ENCODE measurements at places on chromosomes 2 and 18.

- no peak for DNase-seq
Measured at GRCh38 chr18:6370886-6371635, 43.6 kb downstream of the L3MBTL4 start.

GRCh38 chr2:185384822-185385560 is 353.6 kb upstream of the FSIP2 start:
- DNase-seq = no peak

DNA sequence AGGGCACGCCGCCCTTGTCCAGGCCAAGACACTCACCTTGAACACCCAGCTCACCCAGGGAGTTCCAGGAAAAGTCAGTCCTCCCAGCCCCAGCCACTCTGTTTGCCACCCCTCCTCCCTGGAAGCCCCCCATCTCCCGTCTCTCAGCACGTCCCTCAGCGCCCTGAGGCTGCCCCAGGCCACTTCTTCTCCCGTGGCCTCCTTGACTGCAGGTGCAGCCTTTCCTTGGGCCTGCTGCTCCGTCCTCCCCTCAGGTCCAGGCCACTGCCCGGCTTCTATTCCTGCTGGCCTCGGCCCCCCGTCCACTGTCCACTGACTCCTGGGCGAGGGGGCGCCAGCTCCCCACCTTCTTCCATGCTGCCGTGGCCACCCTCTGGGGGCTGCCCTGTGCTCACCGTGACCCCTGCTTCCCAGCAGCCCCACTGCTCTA is 239.1 kb downstream of the HDAC4 start:
- DNase-seq = no peak

- peak; percentile 83 for DNase-seq
Measured at GRCh38 chr2:18829251-18829902, 240.0 kb upstream of the NT5C1B start.

DNA sequence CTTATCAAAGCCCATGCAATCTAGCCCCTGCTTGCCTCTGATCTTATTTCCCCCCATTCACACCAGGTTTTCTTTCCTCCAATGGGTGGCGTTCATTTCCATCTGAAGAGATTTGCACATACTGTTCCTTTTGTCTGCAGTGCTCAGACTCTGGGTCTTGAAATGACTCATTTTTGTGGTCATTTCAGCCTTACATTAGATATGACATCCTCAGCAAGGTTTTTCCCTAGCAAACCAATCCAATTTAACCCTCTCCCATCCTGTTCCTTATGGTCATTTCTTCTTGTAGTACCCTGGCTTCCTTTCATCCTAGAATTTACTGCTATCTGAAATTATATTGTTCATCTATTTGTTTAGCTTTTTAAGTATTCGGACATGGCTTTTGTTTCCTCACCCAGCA is 42.5 kb upstream of the SCN1A start:
- no peak for DNase-seq

DNA sequence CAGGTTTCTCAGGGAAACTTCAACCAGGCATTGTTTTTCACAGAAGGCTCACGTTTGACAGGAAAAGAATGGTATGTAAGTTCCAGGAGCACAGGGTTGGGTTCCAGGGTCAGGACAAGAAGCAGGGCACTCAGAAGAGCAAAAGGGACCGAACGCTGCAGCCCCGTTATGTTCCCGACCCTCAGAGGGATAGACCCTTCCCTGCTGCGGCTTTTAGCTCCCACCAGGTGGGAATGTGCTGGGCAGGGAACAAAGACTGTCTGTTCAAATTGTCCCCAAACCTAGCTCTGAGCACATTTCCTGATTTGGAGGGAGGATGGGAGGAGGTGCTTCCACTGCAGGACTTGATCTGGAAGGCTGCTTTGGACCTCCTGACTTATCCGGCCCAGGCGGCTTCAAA is 130.1 kb downstream of the RAB3GAP1 start:
- no peak for DNase-seq

DNA sequence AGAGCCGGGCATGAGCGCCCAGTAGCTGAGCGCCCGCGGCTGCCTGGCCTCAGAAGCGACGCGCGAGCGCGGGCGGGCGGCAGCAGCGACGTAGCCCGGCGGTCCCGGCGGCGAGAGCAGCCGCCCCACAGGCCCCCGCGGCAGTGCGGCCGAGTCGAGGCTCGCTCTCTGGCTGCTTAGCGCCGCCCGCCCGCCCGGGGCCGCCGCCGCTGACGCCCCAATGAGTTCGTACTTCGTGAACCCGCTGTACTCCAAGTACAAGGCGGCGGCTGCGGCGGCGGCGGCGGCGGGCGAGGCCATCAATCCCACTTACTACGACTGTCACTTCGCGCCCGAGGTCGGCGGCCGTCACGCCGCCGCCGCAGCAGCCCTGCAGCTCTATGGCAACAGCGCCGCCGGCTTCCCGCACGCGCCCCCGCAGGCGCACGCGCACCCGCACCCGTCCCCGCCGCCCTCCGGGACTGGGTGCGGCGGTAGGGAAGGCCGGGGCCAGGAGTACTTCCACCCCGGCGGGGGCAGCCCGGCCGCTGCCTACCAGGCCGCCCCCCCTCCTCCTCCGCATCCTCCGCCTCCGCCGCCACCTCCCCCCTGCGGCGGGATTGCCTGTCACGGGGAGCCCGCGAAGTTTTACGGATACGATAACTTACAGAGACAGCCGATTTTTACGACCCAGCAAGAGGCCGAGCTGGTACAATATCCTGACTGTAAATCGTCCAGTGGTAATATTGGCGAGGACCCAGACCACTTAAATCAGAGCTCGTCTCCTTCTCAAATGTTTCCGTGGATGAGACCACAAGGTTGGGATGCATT is 847 bp downstream of the HOXD8 start:
- no peak for DNase-seq

DNA sequence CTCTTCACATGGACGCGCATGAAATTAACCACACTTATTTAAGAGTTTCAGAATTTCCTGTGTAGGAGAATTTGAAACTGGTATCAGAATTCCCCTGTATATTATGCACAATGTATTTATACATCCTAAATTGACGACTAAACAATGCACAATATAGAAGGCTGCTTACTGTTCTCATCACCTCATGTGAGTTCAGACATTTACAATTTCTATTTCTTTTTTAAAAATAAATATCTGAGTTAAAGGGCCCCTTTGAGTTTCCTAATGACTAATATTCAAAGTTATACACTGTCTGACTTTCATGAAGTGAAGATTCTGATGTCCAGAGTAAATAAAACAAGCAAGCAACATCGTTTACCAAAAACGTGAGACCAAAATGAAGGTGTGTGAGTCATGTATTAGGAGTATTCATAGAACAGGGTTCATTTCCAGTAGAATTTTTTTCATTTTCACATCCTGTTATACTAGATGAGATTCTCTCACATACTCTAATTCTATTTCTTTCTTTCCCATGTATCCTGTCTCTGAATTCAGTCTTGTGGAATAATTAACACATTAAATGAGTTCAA is 406.2 kb downstream of the NUP35 start:
- DNase-seq = no peak

DNA sequence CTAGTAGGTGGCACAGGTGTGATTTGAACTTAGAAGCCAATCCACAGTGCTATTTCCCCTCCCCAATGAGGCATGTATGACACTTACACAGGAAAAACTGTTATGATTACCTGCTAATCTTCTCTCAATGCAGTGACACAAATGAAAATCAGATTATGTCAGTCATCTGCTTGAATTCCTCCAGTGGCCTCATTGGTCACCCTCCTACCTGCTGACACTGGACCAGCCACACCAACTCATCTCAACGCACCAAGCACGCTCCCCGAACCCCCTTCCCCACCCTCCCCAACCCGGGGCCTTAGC is 82.2 kb upstream of the SEC11C start:
- DNase-seq = no peak

DNA sequence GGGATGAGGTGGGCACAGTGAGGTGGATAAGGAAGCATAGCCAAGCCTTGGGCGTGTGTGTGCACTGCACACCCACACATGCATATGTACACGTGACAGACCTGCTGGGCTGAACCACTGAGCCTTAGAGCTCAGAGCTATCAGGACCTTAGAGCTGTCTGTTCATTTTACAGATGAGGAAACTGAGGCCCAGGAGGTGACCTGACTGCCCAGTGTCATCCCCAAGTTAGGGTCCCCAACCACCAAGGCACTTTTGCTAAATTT is 8.2 kb upstream of the SNED1 start:
- DNase-seq = no peak

DNA sequence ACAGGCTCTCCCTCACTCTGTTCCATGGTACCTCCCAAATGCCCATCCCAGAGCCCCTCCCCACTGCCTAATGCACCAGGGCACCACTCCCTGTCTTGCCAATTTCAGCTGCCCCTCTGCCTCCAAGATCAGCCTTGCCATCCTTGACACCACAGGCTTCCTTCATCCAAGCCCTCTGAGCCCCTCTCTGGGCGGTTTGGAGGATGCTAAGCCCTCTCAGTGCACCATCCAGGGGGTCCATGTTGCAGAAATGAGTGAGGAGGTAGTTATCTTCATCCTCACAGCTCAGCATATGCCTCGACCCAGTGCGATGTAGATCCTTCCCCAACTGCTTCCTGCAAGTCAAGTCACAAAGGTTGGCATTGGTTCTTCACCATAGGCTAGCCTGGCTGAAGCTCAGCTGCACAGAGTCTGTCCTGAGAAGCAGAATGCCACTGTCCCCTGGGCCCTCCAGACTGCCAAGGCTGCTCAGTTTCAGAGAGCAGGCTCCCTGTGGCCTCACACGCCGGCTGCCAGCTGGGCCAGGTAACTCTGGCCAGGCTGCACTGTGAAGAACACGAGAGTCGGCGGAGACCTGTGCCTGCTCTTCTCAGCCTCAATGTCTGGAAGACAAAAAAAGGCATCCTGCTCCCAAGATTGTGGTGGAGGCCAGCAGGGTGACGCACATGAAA is 9.9 kb upstream of the MAP3K2 start:
- DNase-seq = no peak

GRCh38 chr2:18664421-18664820 is 75.1 kb upstream of the NT5C1B start:
- no peak for DNase-seq

DNA sequence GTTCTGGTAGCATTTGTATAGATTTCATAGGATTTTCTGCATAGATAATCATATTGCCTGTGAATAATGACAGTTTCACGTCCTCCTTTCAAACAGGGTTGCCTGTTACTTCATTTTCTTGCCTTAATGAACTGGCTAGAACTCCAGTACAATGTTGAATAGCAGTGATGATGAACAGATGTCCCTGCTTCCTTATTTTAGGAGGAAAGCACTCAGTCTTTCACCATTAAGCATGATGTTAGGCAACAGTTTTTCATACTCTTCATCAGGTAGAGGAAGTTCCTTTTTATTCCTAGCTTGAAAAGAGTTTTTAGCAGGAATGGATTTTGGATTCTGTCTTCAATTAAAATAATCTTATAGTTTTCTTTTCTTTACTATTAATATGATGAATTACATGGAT is 39.7 kb downstream of the C2orf76 start:
- DNase-seq = no peak

GRCh38 chr2:240418311-240418710 is 17.2 kb upstream of the GPC1 start:
- DNase-seq = no peak

DNA sequence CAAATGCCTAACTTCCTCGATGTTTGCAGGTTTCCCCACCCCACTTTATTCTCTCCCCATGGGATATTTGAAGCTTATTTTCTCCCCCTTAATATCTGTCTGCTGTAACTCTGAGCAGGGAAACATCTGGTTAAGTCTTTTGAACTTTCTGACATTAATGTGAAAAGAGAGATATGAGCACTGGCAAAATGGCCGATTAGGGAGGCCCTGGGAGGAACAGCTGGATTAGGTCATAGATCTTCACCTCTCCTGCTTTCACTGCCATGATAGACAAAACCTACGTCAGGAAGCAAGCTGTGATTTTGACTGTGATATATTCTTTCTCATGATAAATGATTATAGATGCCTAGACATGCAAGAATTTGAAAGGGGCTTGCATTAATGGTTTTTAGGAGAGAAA is 43.6 kb downstream of the LYPD6B start:
- no peak for DNase-seq

DNA sequence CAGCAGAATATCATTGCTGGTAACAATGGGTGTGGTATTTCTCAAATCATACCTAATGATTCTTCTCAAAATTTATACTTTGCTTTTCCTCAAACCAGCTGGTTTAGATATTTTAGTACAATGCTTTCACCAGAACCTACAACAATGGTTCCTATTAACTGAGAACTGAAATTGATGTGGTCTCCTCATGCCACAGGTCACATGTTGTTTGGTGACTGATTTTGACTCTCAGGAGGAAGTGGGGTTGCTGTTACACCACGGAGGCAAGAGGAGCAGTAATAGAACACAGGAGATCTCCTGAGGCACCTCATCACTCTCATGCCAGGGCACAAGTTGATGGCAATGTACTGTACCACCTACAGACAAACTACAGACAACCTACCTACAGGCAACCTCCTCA is 3.0 kb upstream of the CEP68 start:
- no peak for DNase-seq

GRCh38 chr2:222941510-222942032 is 80.7 kb downstream of the ACSL3 start:
- no peak for DNase-seq

- no peak for DNase-seq
Measured at GRCh38 chr2:234467289-234467688, 29.6 kb downstream of the ARL4C start.

GRCh38 chr2:39468579-39469451 is 31.7 kb upstream of the MAP4K3 start:
- DNase-seq = no peak

GRCh38 chr2:200713704-200714064 is 98.0 kb upstream of the BZW1 start:
- no peak for DNase-seq

DNA sequence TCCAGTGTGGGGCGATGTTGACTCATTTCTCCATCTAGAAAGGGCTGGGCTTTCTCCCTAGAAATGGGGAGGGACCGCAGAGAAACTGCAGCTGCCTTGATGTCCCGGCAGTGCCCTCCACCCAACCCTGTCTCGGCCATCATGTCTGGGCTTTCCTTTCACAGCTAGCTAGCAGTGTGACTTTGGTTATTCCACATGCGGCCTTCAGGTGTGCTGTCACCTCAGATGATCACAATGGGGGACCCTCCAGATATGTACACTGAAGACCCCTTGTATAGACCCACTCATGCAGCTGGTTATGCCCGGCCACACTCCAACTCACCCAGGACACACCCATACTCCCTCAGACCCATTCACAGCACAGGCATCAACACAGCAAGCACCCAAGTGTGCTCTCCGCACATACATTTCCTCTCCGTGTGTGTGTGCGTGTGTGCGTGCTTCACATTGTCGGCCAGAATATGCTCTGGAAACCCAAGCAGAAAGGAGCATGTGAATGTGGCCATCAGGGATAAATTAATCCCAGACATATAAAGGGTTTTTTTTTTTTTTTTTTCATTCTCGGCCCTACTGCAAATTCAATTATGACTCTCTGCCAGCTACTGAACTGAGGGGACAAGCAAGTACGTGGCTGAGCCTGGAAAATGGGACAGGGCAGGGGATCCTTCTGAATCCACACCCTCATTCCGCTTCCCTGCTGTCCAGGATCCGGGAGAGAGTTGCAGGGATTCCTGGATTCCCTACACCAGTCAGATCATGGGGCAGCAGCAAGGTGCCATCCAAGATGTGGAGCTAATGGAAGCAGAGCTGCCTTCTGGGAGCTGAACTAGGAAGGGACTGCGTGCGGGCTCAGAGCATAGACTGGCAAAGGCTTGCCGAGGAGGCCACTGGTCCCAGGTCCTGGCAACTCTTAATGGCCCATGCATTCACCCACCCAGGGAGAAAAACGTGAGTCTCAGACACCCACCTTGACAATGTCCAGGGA is 240.2 kb downstream of the DYSF start:
- DNase-seq = no peak

GRCh38 chr2:128354726-128355470 is 36.2 kb upstream of the HS6ST1 start:
- DNase-seq = peak; percentile 65

GRCh38 chr2:169746240-169746639 is 12.6 kb downstream of the KLHL23 start:
- no peak for DNase-seq

- no peak for DNase-seq
Measured at GRCh38 chr2:51084750-51085149, 52.8 kb upstream of the NRXN1 start.
